ENCODE measurements at places on chromosomes 1 and 21.

GRCh38 chr1:165152109-165152508, 204.4 kb downstream of the LMX1A start:
- DNase-seq, result no peak

GRCh38 chr1:116434849-116435248, 61.8 kb downstream of the ATP1A1 start:
- no peak for DNase-seq

DNA sequence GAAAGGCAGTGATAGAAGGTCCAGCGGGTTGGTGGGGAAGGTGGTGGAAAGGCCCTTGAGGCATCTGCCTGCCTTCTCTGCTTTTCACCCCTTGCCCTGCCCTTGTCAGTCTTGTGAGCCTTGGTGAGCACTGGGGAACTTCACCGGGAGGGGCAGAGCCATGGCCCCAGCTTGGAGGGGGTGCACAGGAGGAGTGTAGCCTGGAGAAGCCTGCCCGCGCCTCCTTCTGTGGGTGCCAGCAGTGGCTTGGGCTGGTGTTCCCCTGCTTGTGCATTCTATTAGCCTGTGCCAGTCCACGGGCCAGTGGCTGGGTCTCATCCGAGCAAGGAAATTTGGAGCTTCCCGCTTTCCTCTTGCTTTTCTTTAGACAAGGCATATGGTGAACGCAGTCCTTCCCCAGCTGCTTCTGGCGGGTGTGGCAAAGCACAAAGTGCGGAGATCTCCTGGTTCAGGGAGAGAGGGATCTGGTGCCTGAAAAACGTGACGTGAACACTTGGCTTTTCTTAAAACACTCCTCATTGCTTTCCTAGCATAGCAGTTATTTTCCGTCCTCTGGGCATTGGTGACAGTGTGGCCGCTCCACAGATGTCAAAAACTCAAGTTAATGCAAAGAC, 10.6 kb upstream of the B3GALT5 start:
- no peak for DNase-seq

DNA sequence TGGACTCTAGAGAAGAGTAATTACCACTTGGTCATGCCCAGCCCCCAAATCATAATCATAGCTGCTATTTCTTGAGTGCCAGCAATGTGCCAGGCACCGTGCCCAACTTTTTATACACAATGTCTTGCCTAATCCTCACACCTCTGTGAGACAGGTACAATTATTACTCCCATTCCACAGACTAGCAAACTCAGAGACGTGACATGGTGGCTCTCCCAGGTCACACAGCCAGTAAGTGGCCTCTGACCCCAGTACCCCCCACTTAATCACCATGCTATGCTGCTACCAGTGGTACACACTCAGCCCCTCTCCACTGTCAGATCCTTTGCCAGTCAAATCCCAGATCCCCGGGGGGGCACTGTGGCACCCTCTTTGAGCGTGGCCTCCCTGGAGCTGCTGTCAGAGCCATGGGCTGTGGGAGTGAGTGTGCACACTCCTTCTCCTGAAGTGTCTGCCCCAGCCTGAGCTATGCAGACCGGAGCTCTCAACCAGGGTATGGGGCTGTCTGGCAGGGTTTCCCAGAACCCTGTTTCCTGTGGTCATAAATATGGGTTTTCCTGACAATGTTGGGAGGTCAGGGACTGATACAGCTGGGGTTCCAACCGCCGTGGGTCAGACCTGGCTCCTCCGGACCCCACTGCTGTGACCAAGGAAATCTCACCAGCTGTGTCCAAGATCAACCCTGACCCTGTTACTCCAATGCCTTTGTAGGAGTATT, 51.8 kb downstream of the LACTBL1 start:
- no peak for DNase-seq

DNA sequence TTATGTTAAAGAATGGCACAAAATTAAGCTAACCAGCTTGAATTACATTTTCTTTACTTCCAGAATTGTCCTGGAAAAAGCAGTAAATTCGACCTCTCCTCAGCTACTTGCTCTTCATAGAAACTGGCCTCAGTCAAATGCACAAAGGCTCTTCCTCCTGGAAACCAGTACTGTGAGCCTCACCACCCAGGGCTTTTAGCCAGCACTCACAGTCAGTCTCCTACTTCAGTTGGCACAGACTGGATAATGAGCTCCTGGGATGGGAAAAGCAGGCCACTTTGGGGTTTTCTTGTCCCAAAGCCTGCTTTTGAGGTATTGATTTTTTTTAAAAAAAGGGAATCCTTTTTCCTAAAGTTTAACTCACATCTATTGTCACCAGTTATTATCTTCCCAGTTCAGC, 40.4 kb downstream of the SCYL3 start:
- DNase-seq, result no peak

DNA sequence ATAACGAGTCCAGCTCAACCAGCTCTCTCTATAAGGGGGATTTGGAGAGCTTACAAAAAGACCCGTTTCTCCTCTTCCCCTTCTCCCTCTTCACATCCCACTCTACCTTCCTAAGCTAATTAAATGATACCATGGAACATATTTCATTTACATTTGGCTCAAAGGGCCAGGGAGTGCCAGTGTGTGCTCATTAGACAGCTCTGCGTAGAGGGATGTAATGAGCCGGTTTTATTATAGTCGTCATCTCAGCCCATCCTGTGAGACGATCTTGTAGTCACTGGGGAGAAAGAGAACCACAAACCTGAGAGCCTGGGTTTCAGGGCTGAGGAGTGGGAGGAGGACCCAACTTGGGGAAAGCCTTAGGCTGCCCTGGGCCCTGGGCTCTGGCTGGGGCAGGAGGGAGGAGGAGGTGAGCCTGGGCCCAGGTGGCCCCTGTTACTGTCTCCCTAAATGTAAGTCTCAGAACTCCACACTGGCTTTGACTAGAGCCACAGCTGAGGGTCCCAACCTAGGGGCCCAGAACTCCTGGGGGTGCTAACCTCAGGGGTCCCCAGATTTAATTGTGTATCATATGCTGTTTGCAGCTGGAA, 354.6 kb downstream of the MATN1 start:
- no peak for DNase-seq

DNA sequence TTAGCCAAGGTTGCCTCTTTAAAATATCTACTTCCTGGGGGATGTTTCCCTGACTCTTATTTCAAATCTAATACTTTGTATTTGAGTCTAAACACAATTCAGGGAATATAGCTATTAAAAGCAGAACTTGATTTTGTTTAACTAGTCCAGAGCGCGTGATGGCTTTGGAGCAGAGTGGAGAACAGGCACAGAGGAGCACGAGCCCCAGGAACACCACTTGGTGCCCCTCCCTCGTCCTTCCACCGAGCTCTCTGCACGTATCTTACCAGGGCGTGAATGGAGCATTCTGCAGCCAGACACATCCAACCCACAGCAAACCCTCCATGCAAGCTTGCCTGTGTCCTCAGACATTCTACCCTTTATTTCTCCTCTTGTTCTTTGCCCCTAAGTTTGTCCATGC, 14.1 kb downstream of the KIF26B start:
- DNase-seq, result no peak

- no peak for DNase-seq
Observed at GRCh38 chr1:114033961-114034360, 54.7 kb downstream of the OLFML3 start.

DNA sequence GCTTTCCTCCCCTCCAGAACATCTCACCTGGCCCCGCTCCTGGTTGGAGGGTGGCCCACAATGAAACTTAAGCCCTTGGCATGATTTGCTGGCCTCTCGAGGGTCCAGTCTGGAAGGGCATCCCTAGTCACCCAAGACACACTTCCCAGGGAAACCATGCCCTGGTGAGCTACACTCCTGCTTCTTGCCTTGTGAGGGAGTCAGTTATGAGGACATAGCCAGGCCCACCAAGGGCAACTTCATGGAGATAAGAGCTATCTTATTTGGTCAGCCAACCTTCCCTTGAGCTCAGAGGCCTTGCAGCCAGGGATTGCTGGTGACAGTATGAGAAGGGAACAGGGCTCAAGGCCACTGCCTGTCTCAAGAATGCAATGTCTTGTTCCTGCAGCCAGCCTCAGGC, 9.7 kb downstream of the TNR start:
- DNase-seq, result no peak

DNA sequence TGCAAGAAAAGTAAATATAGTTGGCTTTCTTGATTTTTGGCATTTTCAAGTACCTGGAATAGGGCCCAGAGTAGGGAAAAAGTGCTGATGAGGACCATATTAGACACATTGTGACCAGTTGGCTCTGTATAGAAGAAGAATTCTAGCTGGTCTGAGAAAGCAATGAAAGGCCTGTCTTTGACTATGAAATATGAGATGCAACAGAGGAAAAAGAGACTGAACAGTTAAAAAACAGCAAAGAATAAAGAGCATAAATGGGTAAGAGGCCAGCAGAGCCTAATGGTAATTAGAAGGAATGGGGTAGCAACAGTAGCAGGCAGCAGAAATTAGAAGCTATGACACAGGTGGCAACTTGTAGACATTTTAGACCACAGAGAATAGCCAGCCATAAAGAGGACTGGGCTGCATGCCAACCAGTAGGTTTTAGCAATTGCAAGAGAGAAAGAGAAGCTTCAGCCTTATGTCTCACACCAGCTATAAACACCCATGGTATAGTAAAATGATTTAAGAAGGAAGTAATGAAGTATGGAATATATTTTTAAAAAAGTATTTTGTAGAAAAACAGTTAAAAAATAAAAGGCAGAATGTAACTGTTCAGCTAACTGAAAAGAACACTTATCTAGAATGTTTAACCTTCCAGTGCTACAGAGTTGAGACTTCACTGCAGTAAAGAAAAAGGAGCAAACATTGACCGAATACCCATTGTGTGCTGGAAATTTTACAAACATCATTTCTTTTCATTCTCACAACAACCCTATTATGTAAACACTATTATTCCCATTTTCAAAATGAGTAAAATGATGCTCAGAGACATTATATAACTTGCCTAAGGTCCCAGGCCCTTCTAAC, 114.1 kb downstream of the LHX4 start:
- peak; percentile 41 for DNase-seq

DNA sequence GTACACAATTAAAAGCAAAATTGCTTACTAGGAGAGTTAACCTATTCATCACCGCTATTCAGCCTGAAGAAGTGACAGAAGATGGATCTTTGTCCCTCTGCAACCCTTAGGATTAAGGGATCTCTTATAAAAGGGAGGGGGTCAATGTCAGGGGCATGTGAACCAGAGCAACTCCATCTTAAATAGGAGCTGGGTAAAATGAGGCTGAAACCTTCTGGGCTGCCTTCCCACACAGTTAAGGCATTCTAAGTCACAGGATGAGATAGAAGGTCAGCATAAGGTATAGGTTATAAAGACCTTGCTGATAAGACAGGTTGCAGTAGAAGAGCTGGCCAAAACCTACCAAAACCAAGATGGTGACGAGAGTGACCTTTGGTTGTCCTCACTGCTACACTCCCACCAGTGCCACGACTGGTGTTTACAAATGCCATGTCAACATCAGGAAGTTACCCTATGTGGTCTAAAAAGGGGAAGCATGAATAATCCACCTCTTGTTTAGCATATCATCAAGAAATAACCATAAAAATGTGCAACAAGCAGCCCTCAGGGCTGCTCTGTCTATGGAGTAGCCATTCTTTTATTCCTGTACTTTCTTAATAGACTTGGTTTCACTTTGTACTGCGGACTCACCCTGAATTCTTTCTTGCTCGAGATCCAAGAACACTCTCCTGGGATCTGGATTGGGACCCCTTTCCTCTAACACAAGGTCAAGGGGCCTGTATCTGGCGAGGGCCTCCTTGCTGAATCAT, 35.3 kb upstream of the NEK2 start:
- no peak for DNase-seq

- DNase-seq, result no peak
Observed at GRCh38 chr1:175862408-175862807, 119.0 kb upstream of the TNR start.

Measured in fibroblast of skin of right biceps (primary cell).